ENCODE measurements at places on chromosomes 6 and 20.

- no peak for DNase-seq
These were observed 91.1 kb downstream of the ATXN1 start for GRCh38 chr6:16670183-16670582.

DNA sequence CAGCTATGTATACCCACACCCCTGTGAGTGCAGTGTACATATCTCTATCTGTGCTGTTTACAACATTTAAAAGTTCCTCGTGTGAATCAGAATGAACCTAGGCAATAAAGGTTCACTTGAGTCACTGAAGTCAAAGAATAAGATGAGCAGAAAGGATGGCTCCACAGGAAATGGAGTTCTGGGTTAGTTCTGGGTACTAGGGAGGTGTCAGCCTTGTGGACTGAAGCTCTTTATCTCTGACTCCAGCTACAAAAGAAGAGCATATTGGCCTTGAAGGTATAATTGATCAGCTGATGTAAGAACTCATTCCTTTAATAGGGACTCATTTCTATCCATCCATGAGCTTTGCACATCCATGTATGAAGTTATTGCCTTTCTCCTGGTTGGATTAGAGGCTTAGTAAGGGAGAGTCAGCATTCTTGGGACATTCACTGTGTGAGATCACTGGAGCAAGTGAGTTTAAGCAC is 73.9 kb upstream of the BACH2 start:
- DNase-seq, result no peak

- DNase-seq, result no peak
These were observed 26.8 kb downstream of the CST8 start for GRCh38 chr20:23517719-23518118.

- DNase-seq, result no peak
These were observed 72.4 kb upstream of the TMEM181 start for GRCh38 chr6:158487495-158487894.

DNA sequence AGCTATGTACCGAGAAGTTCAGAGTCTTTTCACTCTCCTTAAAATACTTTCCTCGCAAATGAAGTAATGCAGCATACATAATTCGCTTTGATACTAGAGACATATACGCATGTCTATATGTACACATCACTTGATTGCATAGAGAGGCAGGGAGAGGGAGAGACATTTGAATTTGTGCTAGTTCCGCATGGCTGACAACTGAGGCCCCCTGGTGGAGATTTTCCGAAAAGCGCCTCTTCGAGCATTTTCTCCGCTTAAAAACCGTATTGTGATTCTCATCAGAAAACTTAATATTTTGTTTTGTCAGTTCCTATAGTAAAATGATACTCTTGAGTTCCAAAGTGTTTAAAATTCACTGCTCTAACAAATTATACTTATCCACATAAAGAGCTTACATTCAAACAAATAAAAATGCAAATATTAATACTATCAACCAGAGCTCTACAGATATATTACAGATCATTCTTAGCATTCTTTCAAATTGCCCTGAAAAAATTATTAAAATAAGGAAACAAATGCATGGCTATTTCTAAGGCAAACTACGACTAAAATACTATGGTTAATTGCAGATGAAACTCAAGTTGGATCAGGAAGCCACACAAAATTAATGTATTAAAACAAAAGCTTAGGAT is 637 bp downstream of the MYLK4 start:
- peak; percentile 73 for DNase-seq

- DNase-seq, result no peak
These were observed 131.7 kb upstream of the COL21A1 start for GRCh38 chr6:56378966-56379585.

DNA sequence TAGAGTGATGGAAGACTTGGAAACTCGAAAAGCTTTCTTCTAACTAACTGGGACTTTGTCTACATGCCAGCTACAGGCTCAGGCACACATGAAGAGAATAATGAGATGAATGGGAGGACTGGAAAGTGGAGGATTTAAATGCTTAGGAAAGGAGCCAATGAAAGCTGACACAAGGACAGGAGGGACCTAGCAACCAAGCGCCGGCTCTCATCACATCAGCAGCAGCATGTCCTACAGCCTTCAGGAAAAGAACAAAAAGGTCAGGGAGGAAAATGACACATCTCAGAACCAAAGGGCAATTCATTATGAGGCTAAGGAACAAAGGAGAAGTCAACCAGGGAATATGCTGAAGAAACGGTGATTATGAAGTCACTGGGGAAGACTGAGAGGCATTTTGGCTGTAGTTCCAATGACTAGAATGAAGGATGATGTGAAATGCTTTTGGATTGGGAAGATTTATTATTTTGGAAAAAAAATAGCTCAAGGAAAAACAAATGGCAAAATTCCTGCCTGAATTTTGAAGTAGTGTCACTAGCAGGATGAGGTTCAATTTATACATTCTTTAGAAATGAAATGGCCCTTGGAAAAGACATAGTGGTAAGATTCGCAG is 5.7 kb downstream of the BACH2 start:
- DNase-seq, result no peak

- DNase-seq, result peak; percentile 17
These were observed 639.6 kb downstream of the EPHA7 start for GRCh38 chr6:92779746-92780145.
